Left ventricle myocardium inferior (tissue), 1 donor: ENCODE measurements at places on chromosomes 3 and 15. TPM values are rescaled to one million over a fixed set of nuclear protein-coding genes. Genes with fewer than 3 reads are reported as not detected.

The EFL1 gene
- 12.9 TPM for total RNA-seq

The PEX11A gene
- 11.4 TPM for total RNA-seq

DNA sequence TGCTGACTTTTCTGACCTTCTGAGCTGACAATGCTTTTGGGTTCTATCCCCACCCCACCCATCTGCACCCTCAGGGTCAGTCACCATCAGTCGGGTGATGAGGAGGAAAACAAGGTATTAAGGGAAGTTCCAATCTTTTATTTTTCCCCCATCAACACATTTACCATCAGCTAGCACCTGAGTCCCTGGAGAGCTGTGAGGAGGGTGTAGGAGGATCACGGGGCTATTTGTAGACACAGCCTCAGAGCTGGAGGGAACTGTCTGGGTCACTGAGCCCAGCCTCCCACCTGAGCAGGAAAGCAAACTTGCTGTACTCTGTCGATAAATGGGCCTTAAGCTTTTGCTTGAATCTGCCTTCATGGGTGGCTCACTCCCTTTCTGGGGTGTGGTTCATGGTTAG, 24.8 kb upstream of the ZFAND6 start:
- no peak for DNase-seq

DNA sequence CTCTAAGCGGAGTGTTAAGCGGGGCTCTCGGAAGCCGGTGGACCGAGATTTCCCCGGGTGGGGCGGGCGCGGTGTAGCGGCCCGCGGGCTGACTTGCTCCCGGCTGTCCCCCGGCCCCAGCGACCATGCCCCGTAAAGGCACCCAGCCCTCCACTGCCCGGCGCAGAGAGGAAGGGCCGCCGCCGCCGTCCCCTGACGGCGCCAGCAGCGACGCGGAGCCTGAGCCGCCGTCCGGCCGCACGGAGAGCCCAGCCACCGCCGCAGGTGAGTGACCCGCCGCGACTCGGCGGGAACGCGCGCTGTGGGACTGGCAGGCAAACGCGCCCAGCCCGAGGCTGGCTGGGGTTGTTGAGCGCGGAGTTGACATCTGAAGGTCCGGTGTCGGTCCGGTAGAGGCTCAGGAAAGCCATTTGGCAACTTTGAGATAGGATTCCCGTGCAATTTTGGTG, 1.3 kb downstream of the SMC4 start:
- peak; percentile 21 for DNase-seq

The BNC1 gene
- 0.11 TPM for total RNA-seq

DNA sequence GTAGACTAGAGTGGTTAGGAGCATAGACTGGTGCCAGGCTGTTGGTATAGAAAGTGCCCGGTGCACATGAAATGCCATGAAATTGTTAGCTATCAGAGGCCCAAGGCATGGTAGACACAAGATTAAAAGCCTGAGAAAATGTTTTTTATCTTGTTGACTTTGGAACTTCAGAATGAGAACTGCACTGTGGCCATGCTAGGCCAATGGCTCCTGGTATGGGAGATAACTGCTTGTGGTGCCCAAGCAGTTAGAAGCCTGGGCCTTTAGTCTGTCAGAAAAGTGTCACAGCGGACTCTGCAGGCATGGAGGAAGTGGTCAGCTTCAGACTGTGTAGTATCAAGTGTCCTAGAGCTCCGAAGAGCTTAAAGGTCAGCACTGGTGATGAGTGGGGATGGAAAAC, 11.9 kb downstream of the FYCO1 start:
- DNase-seq, result no peak

- DNase-seq, result no peak
Observed at GRCh38 chr15:70636540-70637165, 126.7 kb downstream of the UACA start.

- no peak for DNase-seq
Observed at GRCh38 chr3:196195664-196196265, 15.4 kb downstream of the ZDHHC19 start.

DNA sequence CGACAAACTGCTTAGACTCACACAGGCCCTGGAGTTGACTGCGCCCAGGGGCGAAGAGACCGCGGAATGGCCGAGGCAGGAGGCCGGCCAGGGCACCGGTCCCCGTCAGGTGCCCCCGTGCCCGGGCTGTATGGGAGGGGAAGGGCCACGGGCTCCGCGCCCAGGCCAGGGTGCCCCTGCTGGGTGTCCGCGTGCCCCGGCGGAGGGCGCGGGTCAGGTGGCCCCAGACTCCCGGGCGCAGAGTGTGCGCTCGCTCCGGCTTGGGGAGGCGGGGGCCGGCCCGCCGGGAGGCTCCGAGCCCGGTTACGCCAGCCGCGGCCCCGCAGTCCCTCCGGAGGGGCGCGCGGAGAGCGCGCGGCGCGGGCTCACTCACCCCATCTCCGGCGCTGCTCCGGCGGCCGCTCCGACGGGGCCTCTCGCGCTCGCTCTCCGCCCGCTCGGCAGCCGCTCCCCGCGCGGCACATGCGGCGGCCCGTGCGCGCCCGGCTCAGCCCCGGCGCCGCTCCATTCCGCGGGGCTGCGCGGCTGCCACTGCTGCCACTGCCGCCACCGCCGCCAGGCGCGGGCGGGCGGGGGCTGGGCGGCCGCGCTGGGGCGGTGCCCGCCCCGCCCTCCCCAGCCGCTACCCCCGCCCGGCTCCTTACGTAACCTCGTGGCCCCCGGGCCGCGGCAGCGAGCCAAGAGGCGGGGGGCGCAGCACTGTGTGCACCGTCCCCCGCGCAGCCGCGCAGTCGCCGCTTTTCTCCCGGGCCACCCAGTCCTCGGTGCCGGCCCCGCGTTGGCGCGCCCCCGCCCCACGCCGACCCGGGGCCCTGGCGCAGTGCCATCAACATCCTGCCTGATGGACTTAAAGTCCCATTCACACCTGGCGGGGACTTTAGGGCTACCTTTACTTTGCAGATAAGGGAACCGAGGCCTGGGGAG, at the start of gene HOMER2:
Gene HOMER2 (minus strand): TSS at position 563 of the 924 bp plus-strand sequence. CDS start 185 bp downstream, at position 378.
- peak; percentile 37 for DNase-seq

The RTP1 gene
- total RNA-seq, result not detected

- no peak for DNase-seq
Observed at GRCh38 chr3:792630-793029, 300.2 kb upstream of the CNTN6 start.
